ENCODE measurements at places on chromosomes 11 and 22.

GRCh38 chr11:128565881-128566280, 21.5 kb downstream of the ETS1 start:
- DNase-seq = no peak

DNA sequence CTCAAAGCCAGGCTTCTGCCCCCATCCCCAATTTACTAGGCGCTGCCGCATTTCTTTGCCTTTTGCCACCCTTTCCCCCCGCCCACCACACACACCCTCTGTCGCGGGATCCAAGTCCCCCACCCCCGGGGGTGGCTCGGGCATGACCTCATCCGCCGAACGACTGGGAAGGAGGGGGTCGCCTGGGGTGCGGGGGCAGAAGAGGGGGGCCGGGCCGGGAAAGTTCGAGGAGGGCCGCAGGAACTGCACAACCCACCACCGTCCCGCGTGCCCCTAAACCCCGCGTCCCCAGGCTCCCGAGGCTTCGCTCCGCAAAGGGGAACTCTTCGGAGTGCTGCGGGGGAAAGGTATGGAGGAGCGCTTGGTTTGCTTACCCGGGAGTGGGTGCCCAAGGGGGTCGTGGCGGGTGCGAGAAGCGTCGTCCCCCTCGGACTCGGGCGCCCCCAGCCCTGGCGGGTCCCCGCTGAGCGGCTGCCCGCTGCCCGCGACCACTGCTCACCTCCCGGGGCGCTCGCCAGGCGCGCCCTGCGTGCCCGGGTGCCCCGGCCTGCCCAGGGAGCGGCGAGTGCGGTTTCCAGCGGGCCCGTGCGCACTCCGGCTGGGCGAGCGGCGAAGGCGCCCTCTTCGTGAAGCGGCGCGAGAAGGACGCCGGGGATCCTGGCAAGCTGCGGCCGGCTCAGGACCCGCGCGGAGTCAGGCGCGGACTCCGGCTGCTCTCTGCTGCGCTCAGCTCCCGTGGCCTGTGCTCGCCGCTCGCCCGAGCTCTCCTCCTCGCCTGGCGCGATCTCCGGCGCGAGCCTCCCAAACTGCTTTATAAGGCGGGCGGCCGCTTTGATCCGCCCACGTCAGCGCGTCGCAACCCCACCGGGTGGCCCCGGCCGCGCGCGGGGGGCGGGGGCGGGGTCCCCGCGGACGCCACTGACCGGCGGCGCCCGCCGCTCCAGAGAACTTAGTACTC, 4.0 kb upstream of the WNT11 start:
- DNase-seq = no peak

DNA sequence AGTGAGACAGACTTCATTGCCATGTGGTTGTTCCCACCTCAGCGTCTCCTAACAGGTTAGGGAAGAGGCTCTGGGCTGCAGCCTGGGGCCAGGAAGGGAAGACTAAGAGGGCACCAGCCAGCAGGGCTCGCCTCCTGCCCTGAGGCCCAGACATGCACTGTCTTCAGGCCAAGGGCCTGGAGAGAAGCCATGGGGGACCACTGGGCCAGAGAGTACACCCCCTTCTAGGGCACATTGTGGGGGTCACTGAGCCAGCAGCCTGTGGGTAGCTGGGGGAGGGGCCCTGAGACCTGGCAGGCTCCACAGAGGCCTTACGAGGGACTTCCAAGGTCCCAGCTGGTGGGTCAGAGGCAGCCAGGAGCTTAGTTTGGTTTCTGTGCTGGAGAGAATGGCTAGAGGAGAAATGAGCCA, 25.0 kb upstream of the MYRF start:
- DNase-seq = no peak

GRCh38 chr22:26852176-26852575, 194.8 kb downstream of the MIAT start:
- no peak for DNase-seq

- DNase-seq = no peak
These were observed 39.7 kb upstream of the AKIP1 start for GRCh38 chr11:8871171-8871775.

DNA sequence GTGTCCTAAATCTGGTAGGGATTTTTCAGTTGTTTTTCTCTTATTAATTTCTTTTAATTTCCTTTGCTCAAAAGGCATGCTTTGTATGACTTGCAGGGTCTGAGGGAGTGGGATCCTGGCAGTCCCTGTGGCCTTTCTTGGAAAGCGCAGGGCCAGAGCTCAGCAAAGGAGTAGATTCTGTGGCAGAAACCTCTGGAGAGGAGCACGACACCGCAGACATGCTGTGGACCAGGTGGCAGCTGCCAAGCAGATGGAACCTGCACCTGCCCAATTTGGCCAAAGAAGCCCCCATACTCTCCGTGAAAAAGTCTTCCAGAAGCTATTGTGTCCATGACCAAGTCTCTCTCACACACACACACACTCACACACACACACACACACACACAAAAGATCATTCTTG, 78.9 kb upstream of the FGF3 start:
- DNase-seq = no peak

- peak; percentile 47 for DNase-seq
These were observed 20.0 kb downstream of the TRMU start for GRCh38 chr22:46355369-46355995.

DNA sequence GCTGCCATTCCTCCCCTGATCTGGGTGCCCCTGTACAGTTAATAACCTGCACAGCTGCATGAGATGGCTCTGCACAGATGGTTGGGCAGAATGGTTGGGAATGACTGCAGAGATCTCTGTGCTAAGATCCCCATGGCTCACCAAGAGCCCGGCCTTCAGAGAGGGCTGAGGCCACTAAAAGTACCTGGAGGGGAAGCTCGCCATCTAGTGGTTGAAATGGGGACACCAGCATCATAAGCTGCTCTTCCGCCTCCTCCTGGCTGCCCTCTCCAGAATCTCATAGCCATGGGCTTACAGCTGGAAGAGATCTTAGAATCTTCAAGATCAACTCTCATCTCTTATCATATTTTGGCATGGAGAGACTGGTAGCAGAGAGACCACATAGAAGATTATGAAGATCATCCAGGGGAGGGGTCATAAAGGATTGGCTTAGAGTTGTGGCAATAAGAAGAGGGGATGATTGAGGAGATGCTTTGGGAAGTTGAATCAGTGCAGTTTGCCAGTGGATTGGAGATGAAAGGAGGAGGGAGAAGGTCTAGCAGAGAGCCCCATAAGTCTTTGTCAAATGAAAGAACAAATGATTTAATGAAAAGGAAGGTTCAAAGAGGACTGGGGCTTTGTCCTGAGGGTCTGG, 22.0 kb upstream of the TLCD5 start:
- no peak for DNase-seq

GRCh38 chr11:118913411-118914125, 12.2 kb downstream of the BCL9L start:
- DNase-seq = no peak

Measured in stimulated activated CD8-positive, alpha-beta memory T cell treated with anti-CD3 and anti-CD28 coated beads, Interleukin-2, amount 100 ng/mL, for 1 hour (primary cell).